ENCODE measurements at places on chromosomes 5 and 9.
A peak's percentile ranks its signal among the peaks of the same experiment; 100 is the strongest.

GRCh38 chr9:13513716-13514444, 234.4 kb upstream of the MPDZ start:
- no peak for DNase-seq

DNA sequence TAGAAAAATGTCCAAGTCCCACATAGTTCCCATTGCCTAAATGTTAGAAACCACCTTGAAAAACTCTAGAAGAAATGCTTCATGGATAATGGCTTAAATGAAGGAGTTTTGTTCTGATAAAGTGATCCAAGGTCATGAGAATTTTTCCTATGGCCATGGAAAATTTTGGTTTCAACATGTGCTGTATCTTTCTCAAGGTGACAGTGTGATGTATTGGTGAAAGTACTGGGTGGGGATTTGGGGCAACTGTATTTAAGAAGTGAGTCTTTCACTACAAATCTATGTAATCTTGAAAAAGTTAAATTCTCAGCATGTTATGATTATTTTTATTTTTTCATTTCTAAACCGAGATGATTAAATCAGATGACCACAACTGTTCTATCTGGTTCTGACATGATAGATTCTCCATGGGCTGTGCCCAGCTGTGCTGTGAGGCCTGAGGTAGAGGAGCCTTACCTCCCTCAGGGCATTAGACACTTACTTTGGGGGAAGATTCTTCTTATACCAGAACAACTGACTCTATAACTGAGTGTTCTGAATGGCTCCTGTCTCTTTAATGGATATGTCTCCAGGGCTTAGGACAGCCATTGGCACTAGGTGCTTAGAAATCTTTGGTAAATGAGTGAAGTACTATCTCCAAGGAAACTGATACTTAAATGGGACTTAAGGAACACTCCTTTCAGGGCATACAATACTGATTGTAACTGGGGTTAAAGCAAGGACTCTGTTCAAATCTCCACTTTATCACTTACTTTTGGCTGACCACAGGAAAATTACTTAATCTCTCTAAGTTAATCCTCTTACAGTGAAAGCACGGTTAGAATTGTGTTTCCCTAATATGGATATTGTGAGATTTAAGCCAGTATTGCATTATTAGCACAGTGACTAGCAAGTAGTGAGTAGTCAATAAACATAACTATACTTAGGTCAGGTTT, 397.4 kb upstream of the MEF2C start:
- DNase-seq = no peak

DNA sequence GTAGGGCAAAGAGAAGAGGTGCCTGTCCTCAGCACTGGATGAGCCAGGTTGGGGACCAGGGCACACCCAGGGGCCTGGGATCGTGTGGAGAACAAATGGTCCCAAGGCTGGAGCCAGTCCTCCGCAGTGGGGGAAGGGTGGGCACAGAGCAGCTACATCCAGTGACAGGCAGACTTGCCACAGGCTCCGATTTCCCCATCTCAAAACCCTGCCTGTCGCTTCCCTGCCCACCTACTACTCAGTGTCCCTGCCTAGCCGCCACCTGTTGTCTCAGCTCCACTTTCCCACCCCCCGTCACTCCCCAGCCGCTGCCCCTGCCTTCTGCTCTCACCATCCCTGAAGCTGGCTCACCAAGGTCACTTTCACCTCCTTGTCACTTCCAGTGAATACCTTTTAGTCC, 13.9 kb upstream of the ENHO start:
- DNase-seq = no peak

GRCh38 chr5:68710514-68710913, 383.3 kb upstream of the SLC30A5 start:
- DNase-seq = no peak

GRCh38 chr9:693201-694091, 148.1 kb upstream of the DMRT1 start:
- peak; percentile 32 for DNase-seq

- no peak for DNase-seq
These were observed 424.8 kb upstream of the SMC2 start for GRCh38 chr9:103669296-103669695.

DNA sequence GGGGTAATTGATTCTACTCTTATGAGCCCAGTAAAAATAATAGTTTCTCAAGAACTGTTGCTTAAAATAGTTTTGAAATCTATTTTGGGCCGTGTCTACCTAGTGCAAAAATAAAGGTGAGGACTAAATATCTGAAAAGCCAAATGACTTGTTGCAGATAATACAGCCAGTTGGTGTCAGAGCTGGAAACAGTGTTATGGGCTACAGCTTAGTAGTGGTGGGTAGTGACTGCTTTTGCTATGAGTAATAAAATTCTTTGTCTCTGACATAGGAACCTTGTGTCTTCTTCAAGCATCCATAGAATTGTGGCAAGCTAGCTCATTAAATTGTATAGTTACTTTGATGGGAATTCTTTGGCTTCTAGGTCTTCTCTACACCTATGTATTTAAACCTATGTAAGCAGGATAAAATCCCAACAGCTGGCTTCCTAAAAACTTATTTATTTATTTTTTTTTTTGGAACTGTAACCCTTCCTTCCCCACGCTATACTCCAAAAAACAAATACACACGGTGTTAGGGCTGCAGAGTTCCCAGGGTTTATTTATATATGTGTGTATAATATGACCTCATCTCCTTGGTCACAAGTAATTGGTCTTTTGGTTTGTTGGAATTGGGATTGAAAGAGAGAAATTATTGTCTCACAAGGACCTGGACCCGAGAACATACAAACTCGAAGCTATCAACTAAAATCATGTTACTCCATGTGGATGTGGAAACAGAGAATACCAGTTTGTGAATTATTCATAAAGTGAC, 138.0 kb downstream of the NUDT12 start:
- no peak for DNase-seq

DNA sequence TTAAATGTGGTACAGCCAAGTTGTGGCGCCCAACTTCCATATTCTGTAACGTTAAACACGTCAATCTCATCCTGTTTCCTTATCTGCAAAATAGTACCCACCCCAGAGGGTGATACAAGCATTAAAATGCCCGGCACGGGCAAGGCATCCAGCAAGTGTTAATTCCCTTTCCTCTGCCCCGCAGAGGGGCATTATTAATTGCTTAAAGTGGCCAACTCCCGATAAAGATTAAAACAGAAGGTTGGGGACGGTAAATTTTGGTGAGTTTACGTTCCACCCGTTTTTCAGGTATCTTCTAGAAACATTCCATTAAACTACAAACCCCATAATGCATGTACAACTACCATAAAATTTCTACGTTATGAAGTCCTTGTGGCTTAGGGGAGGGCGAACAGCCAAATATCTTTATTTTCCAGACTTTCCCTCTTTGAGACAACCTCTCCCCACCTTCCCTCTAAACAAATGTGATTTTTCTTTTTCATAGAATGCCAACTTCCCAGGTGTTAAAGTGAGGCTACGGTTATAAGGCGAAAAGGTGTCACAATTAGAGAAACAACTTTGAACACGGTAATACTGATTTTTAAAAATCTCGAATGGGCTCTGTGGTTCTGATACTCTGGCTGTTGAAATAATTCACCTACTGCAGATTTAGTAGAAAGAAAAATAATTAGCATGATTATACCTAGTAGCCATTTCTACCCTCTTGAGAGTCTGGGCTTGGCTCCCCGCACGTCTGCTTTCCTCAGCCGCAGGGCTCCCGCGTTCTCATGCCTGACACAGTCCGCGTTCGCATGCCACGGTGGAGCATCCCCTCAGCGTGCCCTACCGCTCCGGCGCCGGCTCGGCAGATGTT, 1.2 kb upstream of the GPBP1 start:
- no peak for DNase-seq

- DNase-seq = peak; percentile 13
These were observed 229.3 kb downstream of the GOLPH3 start for GRCh38 chr5:31944684-31945445.

- no peak for DNase-seq
These were observed 9.8 kb upstream of the ENDOG start for GRCh38 chr9:128808543-128808942.
